Stimulated activated CD4-positive, alpha-beta T cell treated with anti-CD3 and anti-CD28 coated beads, Interleukin-1b, Interleukin-23, amount 100 ng/mL, for 4 hours (primary cell): ENCODE measurements at places on chromosomes 7 and 10.

DNA sequence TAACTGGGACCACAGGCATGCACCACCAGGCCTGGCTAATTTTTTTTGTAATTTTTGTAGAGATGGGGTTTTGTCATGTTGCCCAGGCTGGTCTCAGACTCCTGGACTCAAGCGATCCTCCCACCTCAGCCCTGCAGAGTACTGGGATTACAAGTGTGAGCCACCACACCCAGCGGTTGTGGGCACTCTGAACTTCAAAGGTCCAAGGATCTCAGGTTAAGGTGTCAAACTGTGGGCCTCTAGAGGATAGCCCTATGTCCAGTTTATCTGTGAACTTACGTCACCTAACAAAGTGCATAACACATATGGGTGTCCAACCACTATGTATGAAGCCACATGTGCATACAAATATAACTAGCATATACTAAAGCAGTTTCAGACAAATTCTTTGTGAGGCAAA lies 3.2 kb upstream of the IL2RA start:
- no peak for DNase-seq

GRCh38 chr7:74061840-74062539 lies 21.6 kb upstream of the LIMK1 start:
- DNase-seq: peak; percentile 41

GRCh38 chr10:120538091-120538490 lies 81.1 kb downstream of the PLPP4 start:
- no peak for DNase-seq

GRCh38 chr7:35035511-35035961 lies 1.7 kb downstream of the DPY19L1 start:
- DNase-seq: no peak

- DNase-seq: no peak
Measured at GRCh38 chr10:128843972-128844371, 623.1 kb upstream of the MGMT start.

- no peak for DNase-seq
Measured at GRCh38 chr10:80739328-80739727, 201.6 kb downstream of the SH2D4B start.

DNA sequence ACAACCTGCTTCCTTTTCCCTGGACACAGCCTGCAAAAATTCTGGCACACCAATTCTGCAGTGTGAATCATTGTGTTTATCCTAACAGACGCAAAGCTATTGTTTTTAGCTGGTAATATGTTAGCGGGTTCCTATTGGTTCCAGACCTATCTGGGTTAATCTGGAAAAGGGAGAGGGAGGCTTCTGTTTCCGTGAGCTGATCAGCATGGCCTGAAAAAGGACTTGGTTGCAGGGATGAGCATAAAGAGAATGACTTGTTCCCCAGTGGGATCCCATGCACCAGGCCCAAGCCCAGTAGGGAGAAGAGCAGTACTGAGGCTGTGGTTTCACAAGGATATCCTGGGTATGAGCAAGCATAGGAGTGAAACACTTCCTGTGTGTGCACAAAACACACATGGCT lies 78.4 kb downstream of the PDE1C start:
- DNase-seq: no peak

DNA sequence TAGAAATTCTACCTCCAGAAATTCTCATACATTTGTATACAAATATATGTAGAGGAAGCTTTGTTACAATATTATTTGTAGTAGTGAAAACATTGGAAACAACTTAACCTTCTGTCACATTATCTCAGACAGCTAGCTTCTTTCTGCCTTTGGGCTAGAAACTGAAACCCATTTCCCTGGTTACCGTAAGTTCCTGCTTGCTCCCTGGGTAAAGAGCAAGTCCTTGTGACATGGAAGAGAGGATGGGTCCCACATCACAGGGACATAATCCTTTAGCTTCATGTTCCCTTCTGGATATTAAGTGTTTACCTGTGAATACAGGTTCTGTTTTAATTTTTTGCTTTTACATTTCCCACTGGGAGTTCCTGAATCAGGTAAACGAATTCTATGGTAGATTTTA lies 41.8 kb downstream of the KLHDC10 start:
- DNase-seq: no peak

GRCh38 chr10:116138897-116139296 lies 134.1 kb downstream of the GFRA1 start:
- DNase-seq: no peak

GRCh38 chr10:29740981-29741545 lies 106.3 kb upstream of the SVIL start:
- DNase-seq: no peak

DNA sequence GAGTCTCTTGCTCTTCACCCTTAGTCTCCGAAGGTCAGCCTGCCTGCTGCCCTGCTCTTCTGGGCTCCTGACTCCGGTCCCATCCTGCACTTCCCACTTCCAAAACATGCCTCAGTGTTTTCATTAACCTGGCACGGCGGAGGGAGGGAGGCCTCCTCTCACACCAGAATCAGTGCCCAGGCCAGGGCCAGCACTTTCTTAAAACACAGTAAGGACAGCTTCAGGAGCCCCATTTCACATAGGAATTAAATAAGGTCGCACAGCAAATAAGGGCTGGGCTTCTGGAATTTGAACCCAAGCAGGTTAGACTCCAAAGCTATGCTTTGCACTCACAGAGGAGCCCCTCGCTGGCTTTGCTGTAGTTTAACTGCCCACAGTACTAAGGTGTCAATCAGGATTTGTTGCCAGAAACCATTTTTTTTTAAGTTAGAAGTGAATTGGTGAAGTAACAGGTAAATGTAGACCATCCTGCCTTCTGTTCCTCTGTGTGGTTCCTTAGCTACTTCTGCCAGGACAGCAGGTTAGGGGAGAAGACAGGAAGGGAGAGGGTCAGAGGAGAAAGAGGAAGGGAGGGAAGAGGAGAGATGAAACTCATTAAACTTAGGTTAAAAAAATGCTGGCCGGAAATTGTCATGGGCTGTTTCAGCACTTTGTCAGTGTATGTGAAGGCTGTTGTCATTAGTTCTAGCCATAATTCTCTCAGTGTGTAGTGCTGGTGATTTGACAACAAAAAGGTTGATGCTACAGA lies 1.1 kb downstream of the RASSF4 start:
- no peak for DNase-seq

- no peak for DNase-seq
Measured at GRCh38 chr7:64873155-64873500, 29.9 kb upstream of the ZNF273 start.

DNA sequence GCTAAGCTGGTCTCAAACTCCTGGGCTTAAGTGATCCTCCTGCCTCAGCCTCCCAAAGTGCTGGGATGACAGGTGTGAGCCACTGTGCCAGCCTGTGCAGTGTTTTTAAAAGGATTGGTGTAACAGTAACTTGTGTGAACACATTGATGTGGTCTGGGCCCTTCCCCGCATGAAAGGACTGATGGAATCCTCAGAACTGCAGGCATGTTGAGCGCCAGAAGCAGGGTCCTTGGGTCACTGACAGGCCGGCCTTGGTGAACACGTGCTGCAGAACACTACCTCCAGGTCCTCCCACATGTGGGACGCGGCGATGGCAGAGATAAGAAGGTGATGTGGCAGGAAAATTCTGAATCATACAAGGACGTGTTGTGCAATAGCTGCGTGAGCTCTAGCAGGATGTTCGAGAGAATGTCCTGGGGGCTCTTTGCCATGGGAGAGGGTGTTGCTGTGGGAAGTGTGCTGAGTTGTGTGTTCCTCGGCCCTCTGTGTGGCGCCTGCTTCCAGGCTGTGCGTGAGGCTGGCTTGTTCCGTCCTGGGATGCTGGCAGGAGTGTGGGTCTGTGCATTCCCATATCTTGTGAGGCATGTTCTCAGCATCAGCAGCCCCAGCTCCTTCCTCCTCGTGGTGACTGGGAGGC lies 68.2 kb downstream of the DNAJB6 start:
- DNase-seq: no peak

DNA sequence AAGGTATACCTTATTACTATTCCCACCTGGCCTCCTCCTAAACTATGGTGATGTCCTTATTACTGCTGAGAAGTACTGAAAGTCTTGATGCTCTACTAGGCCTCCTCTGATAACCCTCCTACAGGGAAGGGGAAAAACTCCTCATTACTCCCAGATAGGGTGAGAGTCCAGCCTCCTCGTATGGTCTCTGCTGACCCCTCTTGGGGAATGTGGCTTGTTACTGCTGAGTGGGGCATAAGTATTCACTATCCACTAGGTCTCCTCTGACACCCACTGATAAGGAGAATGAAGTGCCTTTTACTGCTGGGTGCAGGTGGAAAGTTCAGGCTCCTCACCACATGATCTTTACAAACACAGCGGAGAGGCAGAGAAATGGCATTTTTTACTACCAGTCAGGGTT lies 222.9 kb downstream of the CHRM2 start:
- no peak for DNase-seq

- DNase-seq: no peak
Measured at GRCh38 chr7:118452128-118452527, 227.6 kb downstream of the ANKRD7 start.

DNA sequence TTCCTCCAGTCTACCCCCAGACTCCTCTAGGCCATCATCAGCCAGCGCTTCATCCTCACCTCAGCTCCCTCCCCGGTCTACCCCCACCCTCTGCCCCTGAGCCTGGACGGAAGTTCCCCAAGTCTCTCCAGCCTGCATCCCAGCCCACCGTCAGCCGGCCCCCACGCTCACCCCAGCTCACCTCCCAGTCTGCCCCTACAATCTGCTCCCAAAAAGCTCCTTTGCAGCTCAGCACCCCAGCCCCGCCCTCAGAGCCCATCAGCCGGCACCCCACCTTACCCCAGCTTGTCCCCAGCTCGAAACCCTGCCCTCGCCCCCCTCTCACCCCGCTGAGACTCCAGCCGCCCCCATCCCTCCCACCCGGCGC lies 322 bp upstream of the RAMP3 start:
- no peak for DNase-seq

DNA sequence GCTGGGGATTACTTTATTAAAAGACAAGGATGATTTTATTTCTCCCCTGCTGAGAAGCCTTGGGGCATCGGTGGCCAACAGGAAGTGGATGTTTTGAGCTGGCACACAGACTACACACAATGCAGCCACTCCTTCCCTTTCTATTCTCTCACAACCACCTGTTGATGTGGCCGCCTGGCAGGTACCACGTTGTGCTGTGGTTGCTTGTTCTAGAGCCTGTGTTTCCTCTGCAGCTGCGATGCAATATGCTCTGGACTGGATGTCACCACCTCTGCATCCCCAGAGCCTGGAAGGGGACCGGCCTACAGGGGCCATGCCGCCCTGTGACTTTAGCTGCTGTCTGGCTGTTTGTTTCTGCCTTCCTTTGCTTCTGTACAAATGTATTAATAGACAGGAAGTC lies 195.7 kb upstream of the CELF2 start:
- DNase-seq: no peak

- no peak for DNase-seq
Measured at GRCh38 chr7:33941418-33941817, 36.1 kb downstream of the BMPER start.
